RPMI7951 (cell line): ENCODE measurements at places on chromosomes 5 and 9. TPM values are rescaled to one million over a fixed set of nuclear protein-coding genes. Genes with fewer than 3 reads are reported as not detected.

DNA sequence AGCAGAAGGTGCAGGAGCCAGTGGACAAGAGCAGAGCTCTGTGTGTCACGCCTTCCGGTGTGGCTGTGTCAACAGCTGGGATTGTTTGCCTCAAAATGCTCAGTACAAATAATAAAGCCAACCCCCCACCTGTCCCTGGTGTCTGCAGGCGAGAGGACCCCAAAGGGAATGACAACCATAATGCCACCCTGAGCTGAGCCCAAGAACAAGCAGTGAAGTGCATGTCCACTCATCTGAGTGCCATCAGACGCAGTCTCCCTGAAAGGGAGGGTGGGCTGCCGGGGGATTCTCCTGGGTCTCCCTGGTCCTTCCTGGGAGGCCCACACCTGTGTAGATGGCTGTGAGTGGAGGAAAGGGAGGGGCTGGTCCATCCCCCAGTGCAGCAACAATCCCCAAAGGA, 328.8 kb upstream of the IRX1 start:
- no peak for DNase-seq

GRCh38 chr5:66805514-66806430, 209.6 kb downstream of the MAST4 start:
- DNase-seq = no peak

The GNA14 gene
- total RNA-seq = 1.1 TPM in 1 of 2 replicates, not detected in the other

DNA sequence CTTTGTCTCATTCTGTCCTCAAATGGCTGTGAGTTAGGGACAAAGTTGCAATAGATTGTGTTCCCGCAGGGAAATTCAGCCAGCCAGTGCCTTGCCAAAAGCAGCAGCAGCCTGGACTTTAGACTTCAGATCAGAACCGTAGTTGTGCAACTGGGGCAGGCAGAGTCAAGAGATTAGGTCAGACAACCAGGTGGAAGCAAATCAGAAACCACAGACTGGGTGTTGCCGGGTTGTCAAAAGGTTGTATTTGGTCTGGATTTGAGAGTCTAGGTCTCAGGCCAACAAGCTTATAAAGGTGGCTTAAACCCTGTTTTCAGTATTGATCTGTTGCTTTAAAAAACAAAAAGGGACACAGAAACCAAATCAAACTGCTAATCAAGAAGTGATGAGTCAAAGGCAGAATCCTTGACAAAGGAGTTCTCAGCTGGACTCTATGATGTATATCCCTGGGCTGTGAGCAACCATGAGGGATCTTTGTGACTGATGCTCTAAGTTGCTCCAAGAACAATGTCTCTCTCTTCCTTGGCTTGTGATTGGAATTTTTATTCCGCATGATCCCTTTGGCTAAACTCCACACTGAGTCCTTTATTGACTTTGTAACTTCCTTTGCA, 20.9 kb downstream of the RFK start:
- DNase-seq = no peak

The EMB gene
- total RNA-seq = 0.59 and 0.96 TPM in 2 replicates

The TYRP1 gene
- total RNA-seq = 0.68 and 1.1 TPM in 2 replicates

- DNase-seq = no peak
These were observed 86.6 kb downstream of the NTRK2 start for GRCh38 chr9:84756171-84756570.

The ORM2 gene
- not detected in 2 replicates for total RNA-seq

- DNase-seq = no peak
These were observed 2.9 kb downstream of the FREM1 start for GRCh38 chr9:14907360-14907685.
